Activated CD4-positive, alpha-beta memory T cell treated with anti-CD3 and anti-CD28 coated beads, Interleukin-2, amount 10 ng/mL, durations not matched to agents 7 days and 5 days (primary cell): ENCODE measurements at places on chromosomes 3 and 15.
A peak's percentile ranks its signal among the peaks of the same experiment; 100 is the strongest.

DNA sequence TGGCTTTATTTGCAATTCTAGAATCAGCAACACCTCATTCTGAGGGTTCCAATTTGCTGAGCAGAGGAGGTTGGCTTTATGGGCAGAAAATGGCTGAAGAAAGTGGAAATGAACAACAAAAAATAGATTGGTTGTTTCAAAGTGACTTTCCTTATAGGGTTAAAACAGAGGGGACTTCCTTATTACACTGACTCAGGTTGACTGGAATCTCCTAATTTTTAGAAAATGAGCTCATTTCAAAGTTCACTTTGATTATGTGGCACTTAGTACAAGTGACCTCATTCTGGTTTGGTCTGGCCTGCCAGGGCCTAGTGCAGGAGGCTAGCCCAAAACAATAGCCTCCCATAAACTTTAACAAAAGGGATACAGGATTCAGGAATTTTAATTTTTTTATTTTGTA is 41.4 kb downstream of the NFKBIZ start:
- H3K4me1 ChIP-seq, result no peaks in the 10 kb centered on the region
- no peak overlapping the region for H3K4me3 ChIP-seq
- no peak overlapping the region for H3K27ac ChIP-seq
- H3K36me3 ChIP-seq, result no peaks in the 10 kb centered on the region
- DNase-seq, result no peak

DNA sequence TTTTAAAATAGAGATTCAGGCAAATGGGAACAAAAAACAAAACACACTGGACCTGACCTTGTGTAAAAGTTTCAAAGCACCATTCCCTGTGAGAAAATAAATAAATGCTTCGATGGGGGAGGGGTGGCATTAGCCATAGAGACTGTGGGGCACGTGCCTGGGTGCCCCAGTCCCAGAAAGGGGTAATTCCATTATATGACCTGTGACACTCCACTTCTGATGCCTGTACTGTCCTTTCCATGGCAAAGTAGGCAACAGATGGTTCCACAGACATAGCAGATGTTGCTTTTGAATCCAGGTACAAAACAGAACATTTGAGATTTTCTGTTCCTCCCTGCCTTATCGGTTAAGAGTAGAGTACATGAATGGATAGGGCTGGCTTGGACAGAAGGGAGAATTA is 3.9 kb downstream of the PHLDB2 start:
- DNase-seq, result no peak
- peaks cover 17% of the 10 kb centered on the region for H3K4me1 ChIP-seq
- H3K27me3 ChIP-seq, result peaks cover 32% of the 10 kb centered on the region
- H3K4me3 ChIP-seq, result no peak overlapping the region

DNA sequence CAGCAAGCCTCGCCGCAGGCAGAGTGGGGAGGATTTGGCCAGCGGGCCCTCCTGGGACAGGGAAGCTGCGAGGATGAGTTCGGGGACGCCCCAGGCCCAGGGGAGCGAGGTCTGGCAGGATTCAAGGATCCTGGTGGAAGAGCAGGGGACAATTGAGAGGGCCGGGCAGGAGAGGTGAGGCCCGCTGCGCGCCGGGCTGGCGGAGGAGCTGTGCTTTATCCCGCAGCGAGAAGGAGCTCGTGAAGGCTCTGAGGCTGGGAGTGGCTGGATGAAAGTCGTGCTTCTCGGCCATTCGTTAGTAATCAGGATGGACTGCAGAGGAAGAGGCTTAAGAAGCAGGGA is 3.6 kb downstream of the SLC51A start:
- H3K36me3 ChIP-seq, result no peaks in the 10 kb centered on the region
- H3K4me3 ChIP-seq, result peak overlapping the region; percentile 65
- H3K4me1 ChIP-seq, result peaks cover 23% of the 10 kb centered on the region
- no peak overlapping the region for H3K27ac ChIP-seq
- DNase-seq, result no peak

- no peak for DNase-seq
- no peaks in the 10 kb centered on the region for H3K27me3 ChIP-seq
- no peak overlapping the region for H3K27ac ChIP-seq
- peaks cover 11% of the 10 kb centered on the region for H3K4me1 ChIP-seq
- H3K4me3 ChIP-seq, result no peak overlapping the region
- H3K36me3 ChIP-seq, result peaks cover 2% of the 10 kb centered on the region
Observed at GRCh38 chr3:158737976-158738615, 5.8 kb upstream of the RARRES1 start.

DNA sequence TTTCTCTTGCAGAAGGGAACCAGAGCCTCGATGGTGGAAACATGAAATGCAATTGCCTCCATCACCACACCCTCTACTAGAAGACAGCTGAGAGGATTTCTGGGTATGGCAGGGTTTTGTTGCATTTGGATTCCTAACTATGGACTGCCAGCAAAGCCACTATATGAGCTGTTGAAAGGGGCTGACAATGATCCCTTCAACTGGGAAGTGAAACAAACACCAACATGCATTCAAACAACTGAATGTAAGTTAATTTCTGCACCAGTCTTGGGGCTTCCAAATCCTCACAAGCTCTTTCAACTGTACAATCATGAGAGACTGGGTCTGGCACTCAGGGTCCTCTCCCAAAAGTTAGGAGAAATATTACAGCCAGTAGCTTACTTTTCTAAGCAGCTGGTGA is 116.7 kb upstream of the PLCL2 start:
- H3K27ac ChIP-seq, result no peak overlapping the region
- H3K36me3 ChIP-seq, result no peaks in the 10 kb centered on the region
- no peaks in the 10 kb centered on the region for H3K4me1 ChIP-seq
- DNase-seq, result no peak
- no peak overlapping the region for H3K4me3 ChIP-seq

GRCh38 chr3:32593903-32594525 is 23.4 kb upstream of the DYNC1LI1 start:
- DNase-seq, result no peak
- no peaks in the 10 kb centered on the region for H3K36me3 ChIP-seq
- no peak overlapping the region for H3K27ac ChIP-seq
- H3K27me3 ChIP-seq, result peaks cover 12% of the 10 kb centered on the region

GRCh38 chr3:131053043-131053859 is 26.6 kb downstream of the NEK11 start:
- DNase-seq, result no peak
- no peak overlapping the region for H3K27ac ChIP-seq
- no peaks in the 10 kb centered on the region for H3K36me3 ChIP-seq
- no peaks in the 10 kb centered on the region for H3K27me3 ChIP-seq

GRCh38 chr15:41154412-41154811 is 38.3 kb upstream of the INO80 start:
- H3K4me3 ChIP-seq, result no peak overlapping the region
- peaks cover 4% of the 10 kb centered on the region for H3K36me3 ChIP-seq
- no peaks in the 10 kb centered on the region for H3K27me3 ChIP-seq
- DNase-seq, result no peak
- no peak overlapping the region for H3K27ac ChIP-seq
- peaks cover 33% of the 10 kb centered on the region for H3K4me1 ChIP-seq

DNA sequence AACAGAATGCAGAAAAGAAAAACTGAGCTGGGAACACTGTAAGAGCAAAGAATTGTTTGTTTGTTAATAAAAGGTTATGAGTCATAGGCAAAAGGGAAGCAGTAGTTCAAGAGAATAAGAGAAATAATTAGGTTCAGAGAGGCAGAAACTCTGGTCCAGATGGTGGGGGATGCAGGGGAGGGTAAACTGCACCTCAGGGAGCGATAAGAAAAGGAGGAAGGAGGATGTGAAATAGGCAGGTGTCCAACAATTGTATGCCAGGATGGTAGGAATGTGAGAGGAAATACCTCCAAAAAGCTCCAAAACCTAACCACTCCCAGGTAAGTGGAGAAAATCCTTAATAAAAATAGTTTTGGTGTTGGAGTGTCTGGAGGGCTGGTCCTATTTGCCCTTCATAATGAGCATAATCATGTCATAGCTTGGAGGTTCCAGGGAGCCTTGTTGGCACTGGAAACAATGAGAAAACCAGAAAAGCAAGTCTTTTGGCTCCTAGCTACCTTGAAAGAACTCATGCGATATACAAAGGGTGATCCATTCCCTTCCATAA is 405.4 kb upstream of the TBL1XR1 start:
- H3K4me3 ChIP-seq, result no peak overlapping the region
- DNase-seq, result no peak
- H3K36me3 ChIP-seq, result peaks cover 3% of the 10 kb centered on the region
- no peak overlapping the region for H3K27ac ChIP-seq
- H3K27me3 ChIP-seq, result no peaks in the 10 kb centered on the region

DNA sequence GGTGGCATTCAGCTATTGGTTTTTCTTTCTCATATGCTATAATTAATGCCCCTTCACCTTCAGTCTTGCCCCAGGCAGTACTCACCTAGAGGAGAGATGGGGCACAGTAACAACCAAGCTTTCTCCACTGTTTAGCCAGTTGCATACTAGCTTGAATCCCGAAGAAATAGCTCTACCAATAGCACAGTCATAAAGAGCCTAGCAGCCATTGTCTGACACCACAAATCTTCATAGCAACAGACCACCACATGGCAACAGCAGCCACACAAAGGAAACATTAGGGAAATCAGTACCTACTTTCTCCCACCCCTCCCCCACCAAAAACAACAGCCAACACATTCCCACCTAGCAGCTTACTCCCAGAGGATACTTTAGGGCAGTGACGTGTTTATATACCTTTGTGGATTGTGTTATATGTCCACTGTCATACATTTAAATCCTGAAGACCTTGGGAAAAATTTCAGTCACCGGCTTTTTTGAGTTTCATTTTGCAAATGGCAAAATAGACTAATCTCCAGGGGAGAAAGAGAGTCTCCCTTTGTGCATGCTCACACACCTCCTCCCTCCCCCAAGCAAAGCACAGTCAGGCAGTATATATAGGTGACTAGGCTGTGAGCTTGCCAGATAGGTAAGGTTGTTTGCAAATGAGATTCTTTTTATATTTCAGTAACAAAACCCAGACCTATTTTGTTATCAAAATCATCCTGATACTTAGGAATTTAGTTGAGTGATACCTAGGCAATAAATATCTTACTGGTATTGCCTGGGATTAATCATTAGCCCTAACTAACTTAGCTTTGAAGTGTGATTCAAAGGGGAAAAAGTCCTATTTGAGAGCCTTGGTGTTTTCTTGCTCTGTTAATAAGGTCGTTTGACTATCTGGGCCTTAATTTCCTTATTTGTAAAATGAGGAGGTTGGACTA is 140.6 kb downstream of the RBPMS2 start:
- DNase-seq, result peak; percentile 54
- peaks cover 42% of the 10 kb centered on the region for H3K4me1 ChIP-seq
- no peaks in the 10 kb centered on the region for H3K27me3 ChIP-seq
- H3K27ac ChIP-seq, result peak overlapping the region; percentile 69
- peaks cover 32% of the 10 kb centered on the region for H3K36me3 ChIP-seq
- H3K4me3 ChIP-seq, result peak overlapping the region; percentile 9

GRCh38 chr3:151290673-151291072 is 12.3 kb upstream of the P2RY14 start:
- no peak overlapping the region for H3K4me3 ChIP-seq
- H3K4me1 ChIP-seq, result peaks cover 6% of the 10 kb centered on the region
- DNase-seq, result no peak

DNA sequence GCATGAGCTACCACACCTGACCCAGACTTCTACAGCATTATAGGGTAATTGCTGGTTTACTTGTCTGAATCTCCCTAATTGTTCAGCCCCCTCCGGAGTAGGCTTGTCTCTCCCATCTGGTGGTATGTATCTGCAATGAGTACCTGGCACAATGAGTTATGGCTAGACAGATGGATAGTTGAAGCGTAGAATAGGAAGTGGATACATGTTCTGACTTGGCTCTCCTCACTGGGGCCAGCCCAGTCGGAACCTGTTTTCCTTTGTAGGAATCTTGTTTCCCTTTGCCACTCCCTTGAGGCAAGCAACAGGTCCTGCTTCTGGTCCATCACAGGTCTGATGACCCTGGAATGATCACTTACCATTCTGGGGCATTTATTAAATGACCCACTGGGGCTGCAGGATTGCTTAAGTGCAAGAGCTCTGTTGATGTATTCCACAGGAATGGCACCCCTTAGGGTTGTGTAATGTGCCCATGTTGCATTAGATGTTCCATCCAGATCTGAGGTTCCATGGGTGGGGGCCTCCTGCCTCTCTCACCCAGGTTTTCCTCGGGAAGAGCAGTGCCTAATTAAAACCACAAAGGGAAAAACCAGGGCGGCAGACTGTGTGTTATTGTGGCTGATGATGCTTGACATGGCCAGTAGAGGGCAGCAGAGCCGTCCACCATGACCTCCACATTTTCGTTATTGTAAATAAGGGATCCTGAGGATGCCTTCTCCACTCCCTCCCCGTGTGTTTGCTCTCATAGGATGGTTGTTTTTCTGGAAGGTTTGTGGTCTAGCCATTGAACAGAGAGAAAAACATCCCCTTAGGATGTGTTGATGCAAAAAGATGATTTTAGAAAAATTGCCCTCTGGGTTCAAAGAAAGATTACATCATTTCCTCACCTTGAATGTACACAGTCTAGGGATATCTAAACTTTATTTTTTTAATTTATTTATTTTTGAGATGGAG is 58.0 kb downstream of the CMTM8 start:
- no peaks in the 10 kb centered on the region for H3K27me3 ChIP-seq
- H3K27ac ChIP-seq, result peak overlapping the region; percentile 63
- H3K4me3 ChIP-seq, result peak overlapping the region; percentile 21
- peaks cover 27% of the 10 kb centered on the region for H3K4me1 ChIP-seq

DNA sequence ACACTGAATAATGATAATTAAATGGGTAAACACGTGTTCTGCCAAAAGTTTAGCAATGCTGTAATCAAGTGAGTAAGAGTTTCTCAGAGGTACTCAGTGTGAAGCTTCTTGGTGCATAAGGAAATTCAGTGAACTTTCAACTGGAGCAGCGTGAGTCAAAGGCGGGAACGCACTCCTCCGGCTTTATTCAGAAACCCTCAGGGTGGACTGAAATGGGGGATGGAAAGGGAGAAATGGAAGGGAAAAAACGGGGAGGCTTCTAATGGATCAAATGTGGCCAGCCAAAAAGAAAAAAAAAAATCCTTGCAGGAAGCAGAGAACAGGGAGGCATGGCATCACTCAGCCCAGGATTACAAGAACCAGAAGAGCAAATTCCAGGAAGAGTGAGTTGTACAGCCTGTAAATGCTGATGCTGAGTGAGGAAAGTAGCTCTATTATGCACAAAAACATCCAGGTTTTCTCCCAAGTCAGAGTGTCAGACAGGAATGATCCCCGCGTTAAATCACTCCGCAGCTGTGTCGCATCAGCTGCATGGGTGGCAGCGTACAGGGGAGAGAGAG is 85.3 kb downstream of the ASB7 start:
- no peaks in the 10 kb centered on the region for H3K4me1 ChIP-seq
- no peaks in the 10 kb centered on the region for H3K36me3 ChIP-seq
- no peak overlapping the region for H3K27ac ChIP-seq
- no peak overlapping the region for H3K4me3 ChIP-seq

- H3K36me3 ChIP-seq, result no peaks in the 10 kb centered on the region
- H3K27ac ChIP-seq, result no peak overlapping the region
- H3K27me3 ChIP-seq, result no peaks in the 10 kb centered on the region
- no peak for DNase-seq
Observed at GRCh38 chr3:24355806-24356205, 138.8 kb downstream of the THRB start.

GRCh38 chr15:77239882-77240608 is 169.1 kb upstream of the TSPAN3 start:
- DNase-seq, result no peak
- no peaks in the 10 kb centered on the region for H3K27me3 ChIP-seq
- no peaks in the 10 kb centered on the region for H3K4me1 ChIP-seq
- peaks cover 6% of the 10 kb centered on the region for H3K36me3 ChIP-seq

GRCh38 chr15:41125931-41126642 is 10.0 kb upstream of the INO80 start:
- peaks cover 20% of the 10 kb centered on the region for H3K27me3 ChIP-seq
- peaks cover 9% of the 10 kb centered on the region for H3K4me1 ChIP-seq
- H3K27ac ChIP-seq, result peak overlapping the region; percentile 72
- peak; percentile 56 for DNase-seq
- H3K36me3 ChIP-seq, result no peaks in the 10 kb centered on the region
